Neural crest cell (in vitro differentiated cells): ENCODE measurements at places on chromosomes 4 and X. TPM values are rescaled to one million over a fixed set of nuclear protein-coding genes. Genes with fewer than 3 reads are reported as not detected.
A peak's percentile ranks its signal among the peaks of the same experiment; 100 is the strongest.

DNA sequence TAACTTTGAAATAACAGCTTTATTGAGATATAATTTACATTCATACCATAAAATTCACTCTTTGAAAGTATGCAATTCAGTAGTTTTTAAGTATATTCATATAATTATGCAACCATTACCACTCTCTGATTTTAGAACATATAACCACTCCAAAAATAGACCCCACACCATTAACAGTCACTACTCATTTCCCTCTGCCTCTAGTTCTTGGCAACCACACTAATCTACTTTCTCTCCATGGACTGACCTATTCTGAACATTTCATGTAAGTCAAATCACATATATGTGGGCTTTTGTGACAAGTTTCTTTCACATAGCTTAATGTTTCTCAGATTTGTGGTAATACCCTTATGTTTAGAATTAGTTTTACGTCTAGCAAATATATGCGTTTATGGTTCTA lies 19.5 kb upstream of the GLRA3 start:
- DNase-seq, result no peak

GRCh38 chrX:132004728-132005127 lies 18.4 kb upstream of the STK26 start:
- no peak for DNase-seq

- no peak for DNase-seq
Observed at GRCh38 chr4:81724925-81725329, 253.2 kb upstream of the RASGEF1B start.

DNA sequence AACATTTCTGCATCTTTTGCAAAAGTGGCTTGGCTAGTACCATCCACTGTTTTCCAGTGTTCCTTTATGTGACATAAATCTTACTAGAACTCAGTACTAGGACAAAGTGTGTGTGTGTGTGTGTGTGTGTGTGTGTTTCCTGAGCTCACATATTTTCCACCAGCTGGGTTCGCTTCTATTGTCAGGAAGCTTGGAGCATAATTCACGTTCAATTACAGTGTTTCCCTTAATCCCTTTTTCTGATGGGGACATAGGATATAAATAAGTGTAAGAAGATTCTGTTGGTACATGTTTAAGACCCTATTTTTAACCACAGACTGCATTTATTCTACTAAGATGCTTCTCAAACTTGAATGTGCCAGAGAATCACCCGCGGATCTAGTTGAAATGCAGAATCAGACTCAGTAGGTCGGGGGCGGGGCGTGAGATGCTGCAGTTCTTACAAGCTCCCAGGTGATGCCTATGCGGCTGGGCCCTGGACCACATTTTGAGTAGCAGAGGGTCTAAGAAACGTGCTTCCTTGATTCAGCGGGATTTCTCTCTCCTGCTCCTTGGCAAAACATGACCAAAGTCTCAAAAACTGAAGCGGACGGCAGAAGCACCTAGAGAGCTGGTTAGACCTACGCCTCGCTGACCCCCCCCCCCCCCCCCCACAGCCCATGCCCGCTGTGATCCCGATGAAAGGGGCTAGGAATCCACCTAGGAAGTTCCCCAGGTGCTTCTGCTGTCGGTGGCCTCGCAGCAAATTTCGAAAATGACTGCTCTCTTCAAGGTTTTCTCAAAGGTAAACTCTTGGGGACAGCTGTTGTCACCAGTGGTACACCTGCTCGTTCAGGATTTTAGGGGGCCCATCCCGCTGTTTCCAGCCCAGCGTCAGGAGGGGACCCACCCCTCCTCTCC lies 797 bp downstream of the CD99L2 start:
- no peak for DNase-seq

DNA sequence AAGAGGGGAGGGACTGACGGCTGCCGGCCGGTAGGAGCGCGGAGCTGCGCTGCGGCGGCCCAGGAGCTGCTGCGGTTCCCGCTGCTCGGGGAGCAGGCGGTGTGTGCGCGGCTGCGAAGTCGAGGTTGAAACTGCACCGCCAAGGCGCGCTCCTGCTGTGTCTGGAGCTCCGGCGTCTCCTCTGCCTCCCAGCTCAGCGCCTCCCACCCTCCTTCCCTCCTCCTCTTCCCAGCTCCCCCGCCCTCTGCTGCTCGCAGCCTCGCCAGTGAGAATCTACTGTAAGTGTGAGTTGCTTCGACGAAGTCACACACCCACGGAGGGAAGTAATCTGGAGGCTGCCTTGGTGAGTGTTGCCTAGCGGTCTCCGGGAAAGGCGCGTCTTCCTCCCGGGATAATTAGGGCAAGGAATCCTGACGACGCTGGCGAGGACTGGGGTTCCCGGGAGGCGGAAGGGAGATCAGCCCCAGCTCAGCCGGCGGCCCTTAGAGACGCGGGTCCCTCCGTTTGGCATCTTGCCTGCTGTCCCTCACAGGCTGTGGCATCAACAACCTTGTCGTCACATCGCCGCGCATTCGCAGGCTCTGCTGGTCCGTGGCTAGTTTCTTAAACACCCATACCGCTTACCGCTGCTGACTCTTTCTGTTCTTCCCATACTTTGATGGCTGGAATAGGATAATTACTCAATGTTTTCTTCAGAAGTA lies at the start of gene EPHA5:
Gene EPHA5, minus strand, starts transcription at position 159 of the 701 bp plus-strand sequence. CDS start 747 bp downstream, outside the sequence.
- DNase-seq, result peak; percentile 64

DNA sequence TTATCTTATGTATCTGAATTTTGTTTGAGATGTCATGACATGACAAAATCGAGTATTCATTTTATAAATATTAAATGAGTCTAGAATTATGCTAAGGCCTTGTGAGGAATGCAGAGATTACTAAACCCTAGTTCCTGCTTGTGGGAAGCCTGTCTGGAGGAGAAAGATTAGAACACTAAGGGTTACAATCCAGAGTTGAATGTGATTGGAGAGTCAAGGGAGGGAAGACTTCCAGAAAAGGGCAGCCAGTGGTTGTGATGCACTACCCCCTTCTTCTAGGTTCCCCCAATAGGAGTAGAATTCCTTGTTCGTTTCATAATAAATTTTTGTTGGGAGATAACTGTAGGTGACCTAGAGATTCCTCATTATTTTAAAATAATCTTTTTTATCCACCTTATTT lies 141.1 kb downstream of the AFF1 start:
- no peak for DNase-seq

The RIPPLY1 gene
- not detected in 2 replicates for total RNA-seq

The CLIC2 gene
- total RNA-seq, result 0.77 and 2.2 TPM in 2 replicates

The TGIF2LX gene
- total RNA-seq, result not detected in 2 replicates
